Activated CD8-positive, alpha-beta T cell treated with anti-CD3 and anti-CD28 coated beads for 36 hours (primary cell): ENCODE measurements at places on chromosomes 16 and 17. TPM values are rescaled to one million over a fixed set of nuclear protein-coding genes. Genes with fewer than 3 reads are reported as not detected.

DNA sequence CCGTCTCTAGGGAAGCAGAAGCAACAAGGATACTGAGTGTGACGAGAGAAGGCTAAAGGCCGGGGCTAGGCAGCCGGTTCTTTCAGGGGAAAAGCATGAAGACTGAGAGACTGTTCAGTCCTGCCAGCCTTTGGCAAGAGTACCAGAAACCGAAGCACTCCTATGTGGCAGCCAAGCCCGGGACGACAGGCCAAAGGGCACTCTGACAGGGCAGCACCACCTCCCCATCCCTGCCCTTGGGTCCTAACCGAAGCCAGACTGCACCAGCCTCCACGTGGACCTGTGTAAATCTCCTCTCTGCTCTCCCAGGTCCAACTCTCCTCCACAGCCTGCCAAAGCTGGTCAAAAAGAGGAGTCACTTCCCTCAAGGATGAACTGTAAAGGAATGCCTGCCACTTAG is 23.5 kb upstream of the ALOX15 start:
- H3K4me1 ChIP-seq = no peaks in the 10 kb centered on the region
- H3K36me3 ChIP-seq = peaks cover 2% of the 10 kb centered on the region
- no peaks in the 10 kb centered on the region for H3K27me3 ChIP-seq
- no peak for DNase-seq

DNA sequence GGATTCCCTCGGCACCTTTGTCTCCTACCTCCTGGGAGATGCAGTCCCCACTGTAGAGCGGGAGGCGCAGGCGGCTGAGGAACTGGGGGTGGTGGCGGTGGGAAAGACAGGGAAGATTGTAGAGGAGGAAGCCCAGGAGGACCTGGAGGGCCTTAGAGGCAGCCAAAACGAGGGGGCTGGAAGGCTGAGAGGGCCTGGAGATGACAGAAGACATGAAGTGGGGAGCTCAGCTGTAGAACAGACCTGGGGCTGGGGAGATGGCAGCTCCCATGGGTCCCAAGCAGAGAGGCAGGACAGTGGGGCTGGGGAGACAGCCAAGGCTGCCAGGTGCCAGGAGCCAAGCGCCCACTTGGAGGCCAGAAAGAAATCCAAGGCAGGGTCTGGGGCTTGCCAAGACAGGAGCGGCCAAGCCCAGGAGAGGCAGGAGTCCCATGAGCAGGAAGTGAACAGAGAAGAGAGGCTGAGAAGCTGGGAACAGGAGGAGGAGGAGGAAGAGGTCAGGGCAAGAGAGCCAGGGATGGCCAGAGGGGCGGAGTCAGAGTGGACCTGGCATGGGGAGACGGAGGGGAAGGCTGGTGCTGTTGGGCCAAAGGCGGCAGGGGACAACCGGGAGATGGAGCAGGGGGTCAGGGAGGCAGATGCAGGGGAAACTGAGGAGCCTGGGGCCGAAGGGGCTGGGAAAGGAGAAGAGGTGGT is 803 bp downstream of the APOBR start:
- peak overlapping the region; percentile 99 for H3K27ac ChIP-seq
- no peaks in the 10 kb centered on the region for H3K27me3 ChIP-seq
- H3K4me3 ChIP-seq = peak overlapping the region; percentile 86
- peaks cover 50% of the 10 kb centered on the region for H3K4me1 ChIP-seq

GRCh38 chr17:43171586-43172487 is 823 bp downstream of the NBR1 start:
- H3K4me1 ChIP-seq = peaks cover 39% of the 10 kb centered on the region
- H3K4me3 ChIP-seq = no peak overlapping the region
- DNase-seq = peak; percentile 29
- peaks cover 15% of the 10 kb centered on the region for H3K36me3 ChIP-seq
- no peak overlapping the region for H3K27ac ChIP-seq
- H3K27me3 ChIP-seq = no peaks in the 10 kb centered on the region

Gene STAC2
- 0.56 TPM for total RNA-seq

Gene TMEM100
- total RNA-seq = not detected

DNA sequence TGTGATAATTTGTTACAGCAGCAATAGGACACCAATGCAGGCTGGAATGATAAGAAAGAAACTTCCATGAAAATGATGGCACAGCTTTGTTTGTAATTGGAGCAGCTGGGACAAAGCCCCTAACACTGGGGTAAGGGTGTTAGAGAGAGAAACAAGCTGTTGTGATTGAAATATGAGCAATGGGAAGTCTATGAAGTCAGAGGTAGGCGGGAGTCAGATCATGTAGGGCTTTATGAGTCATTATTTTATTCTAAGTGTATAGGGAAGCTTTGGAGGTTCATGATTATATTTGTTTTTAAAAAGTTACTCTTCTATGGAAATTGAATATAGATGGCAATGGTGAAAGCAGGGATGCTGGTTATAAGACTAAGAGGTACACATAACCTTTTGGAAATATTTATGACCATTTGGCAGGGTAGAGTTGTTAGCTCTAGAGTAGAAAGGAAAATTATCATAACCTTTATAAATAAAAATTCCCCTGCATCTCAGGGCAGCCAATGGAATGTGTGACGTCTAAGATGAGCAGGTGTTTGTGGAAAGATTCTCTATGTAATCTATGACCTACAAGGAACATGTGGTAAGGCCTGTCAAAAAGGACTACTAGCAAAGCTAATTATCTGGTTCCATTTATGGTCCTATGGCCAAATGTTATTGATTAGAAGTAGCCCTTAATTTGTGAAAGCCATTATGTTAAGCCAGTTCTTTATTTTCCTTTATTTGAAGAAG is 85.6 kb downstream of the KCNJ2 start:
- no peaks in the 10 kb centered on the region for H3K4me1 ChIP-seq
- H3K4me3 ChIP-seq = no peak overlapping the region
- no peak for DNase-seq
- H3K27me3 ChIP-seq = peaks cover 1% of the 10 kb centered on the region
- H3K27ac ChIP-seq = no peak overlapping the region

Gene ABCA8
- total RNA-seq = not detected

Gene ACSF3
- 45.9 TPM for total RNA-seq

DNA sequence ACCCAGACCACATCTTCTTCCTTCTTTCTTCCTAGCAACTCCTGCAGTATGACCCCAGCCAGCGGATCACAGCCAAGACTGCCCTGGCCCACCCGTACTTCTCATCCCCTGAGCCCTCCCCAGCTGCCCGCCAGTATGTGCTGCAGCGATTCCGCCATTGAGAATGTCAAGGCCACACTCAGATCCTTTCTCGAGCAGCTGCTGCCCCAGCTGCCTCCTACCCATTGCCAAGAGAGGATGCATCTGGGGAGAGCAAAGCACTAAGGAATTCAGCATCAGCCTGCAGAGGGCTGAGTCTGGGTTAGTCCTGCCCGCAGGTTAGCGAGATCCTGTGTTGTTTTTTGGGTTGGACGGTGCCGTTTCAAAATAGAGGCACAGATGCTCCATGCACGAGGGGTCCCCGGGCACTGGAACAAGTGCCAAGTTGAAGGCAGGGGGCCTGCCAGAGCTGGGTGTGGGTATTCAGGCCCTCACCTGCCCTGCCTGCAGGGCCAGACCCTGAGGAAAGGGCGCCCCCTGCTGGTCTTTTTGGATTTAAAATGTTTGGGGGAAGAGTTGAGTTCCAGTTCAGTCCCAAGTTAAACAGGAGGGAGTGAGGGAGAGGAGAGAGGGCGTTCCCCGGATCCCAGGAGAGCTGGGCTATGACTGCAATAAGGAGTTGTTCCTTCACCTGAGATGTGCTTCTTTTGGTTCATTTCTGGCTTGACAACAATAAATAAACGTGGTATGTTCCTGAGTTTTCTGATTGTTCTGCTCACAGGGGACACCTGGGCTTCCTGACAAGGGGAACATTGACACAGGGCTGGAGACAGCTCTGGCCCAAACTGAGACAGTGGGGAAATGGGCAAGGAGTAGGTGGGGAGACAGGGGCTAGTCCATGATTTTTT is 4.9 kb downstream of the CDK3 start:
- H3K36me3 ChIP-seq = no peaks in the 10 kb centered on the region
- H3K4me1 ChIP-seq = no peaks in the 10 kb centered on the region
- peak; percentile 89 for DNase-seq
- no peaks in the 10 kb centered on the region for H3K27me3 ChIP-seq
- H3K27ac ChIP-seq = no peak overlapping the region

Gene HP
- total RNA-seq = not detected

DNA sequence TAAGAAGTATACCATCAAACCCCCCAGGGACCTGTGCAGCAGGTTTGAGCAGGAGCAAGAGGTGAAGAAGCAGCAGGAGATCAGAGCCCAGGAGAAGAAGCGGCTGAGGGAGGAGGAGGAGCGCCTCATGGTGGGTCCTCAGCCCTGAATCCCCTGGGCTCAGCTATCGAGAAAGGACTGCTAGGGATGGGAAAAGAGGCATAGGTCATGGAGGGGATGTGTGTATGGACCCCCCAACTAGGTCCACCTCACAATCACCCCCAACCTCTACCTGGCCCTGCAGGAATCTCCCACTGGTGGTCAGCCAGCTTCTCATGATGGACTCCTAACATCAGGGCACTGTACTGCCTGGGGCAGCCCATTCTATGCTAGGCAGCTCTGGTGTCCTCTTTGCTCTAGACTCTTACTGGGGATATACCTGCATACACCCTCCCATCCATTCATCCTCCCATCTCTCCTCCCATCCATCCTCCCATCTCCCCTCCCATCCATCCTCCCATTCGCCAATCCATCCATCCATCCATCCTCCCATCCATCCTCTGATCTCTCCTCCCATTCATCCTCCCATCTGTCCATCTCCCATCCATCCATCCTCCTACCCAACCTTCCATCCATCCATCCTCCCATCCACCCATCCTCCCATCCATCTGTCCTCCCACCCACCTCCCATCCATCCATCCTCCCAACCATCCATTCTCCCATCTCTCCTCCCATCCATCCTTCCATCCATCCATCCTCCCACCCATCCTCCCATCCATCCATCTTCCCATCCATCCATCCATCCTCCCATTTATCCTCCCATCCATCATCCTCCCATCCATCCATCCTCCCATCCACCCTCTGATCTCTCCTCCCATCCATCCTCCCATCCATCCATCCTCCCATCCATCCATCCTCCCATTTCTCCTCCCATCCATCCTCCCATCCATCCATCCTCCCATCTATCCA is 10.6 kb downstream of the DRC7 start:
- peaks cover 4% of the 10 kb centered on the region for H3K4me1 ChIP-seq
- peaks cover 2% of the 10 kb centered on the region for H3K27me3 ChIP-seq
- H3K27ac ChIP-seq = no peak overlapping the region
- no peak overlapping the region for H3K4me3 ChIP-seq

DNA sequence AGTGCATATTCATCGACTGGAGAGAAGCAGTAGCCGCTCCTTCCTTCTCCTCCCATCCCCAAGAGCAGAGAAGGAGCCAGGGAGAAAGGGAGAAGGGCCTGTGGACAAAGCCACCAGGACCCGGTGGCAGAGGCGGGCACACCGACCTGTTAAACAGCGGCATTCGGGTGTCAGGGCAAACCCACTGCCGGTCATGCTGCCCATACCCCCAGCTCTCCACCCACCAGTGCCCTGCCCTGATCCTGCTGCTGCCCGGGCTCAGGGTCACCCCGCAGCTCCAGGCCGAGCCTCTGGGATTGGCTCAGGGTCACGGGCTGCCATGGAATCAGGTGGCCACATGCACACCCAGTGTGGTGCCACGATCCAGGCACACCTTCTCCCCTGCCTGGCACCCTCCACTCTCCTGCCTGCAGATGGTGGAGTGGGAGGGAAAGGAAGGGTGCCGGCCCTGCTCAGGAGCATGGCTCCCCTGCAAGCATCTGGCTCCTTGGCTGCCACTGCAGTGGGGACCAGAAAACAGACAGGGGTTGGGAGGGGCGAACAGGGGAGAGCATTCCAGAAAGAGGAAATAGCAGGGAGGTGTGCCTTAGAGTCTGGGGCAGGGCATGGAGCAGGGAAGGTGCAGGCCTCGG is 18.3 kb upstream of the RASD1 start:
- H3K27me3 ChIP-seq = no peaks in the 10 kb centered on the region
- no peak for DNase-seq
- no peak overlapping the region for H3K4me3 ChIP-seq
- H3K36me3 ChIP-seq = no peaks in the 10 kb centered on the region
- no peak overlapping the region for H3K27ac ChIP-seq

DNA sequence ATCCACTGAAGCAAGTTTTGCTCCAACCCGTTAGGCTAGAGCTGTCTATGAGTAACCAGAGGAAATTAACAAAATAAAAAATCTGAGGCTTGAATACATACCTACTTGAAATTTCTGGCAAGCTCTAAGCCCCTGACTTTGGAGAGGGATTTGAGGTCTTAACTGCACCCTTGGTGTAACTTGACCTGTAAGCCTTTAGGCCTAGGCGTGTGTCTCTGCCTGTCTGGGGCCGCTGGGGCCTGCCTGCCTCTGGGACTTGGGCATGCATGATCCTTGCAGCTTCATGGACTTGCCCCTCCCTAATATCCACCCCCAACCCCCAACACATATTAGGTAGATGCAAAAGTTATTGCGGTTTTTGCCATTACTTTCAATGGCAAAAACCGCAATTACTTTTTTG is 3.7 kb upstream of the CDC42EP4 start:
- H3K27ac ChIP-seq = no peak overlapping the region
- no peaks in the 10 kb centered on the region for H3K36me3 ChIP-seq
- no peak for DNase-seq
- H3K4me3 ChIP-seq = no peak overlapping the region

DNA sequence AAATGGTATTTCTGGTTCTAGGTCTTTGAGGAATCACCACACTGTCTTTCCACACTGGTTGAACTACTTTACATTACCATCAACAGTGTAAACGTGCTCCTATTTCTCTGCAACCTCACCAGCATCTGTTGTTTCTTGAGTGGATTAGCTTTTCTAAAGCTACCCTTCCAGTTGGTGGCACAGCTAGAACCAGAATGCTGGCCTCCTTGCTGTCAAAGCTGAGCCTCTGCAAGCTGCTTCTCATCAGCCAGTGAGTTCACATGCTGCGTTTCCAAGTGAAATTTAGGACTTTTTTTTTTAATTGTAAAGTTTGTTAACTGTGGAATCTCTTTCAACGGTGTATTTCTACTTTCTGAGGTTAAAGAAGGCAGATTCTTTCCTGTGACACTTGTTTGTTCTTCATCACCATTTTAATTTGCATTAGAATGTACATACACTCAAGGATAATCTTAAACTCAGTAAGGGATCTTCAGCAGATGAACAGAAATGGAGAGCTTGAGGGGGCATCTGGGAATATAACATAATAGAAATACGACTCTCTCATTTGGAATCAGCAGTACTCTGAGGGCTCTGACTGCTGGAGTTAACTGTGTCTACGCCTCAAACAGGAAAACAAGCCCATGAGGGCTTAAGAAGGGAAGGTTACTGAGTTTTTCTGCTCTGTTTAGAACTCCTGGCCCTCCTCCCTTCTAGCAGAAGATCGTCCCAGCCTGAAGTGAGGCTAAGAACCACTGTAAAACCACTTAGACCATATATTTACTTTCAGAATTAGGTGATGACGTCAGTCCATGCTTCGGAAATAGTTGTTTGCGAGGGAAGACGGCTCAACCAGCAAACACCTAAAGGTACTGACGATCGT is 148.4 kb upstream of the FAM20A start:
- no peak overlapping the region for H3K4me3 ChIP-seq
- no peak overlapping the region for H3K27ac ChIP-seq
- no peaks in the 10 kb centered on the region for H3K36me3 ChIP-seq
- no peak for DNase-seq

- H3K27ac ChIP-seq = no peak within 1 kb of the TSS
- H3K4me3 ChIP-seq = peak within 1 kb of the TSS; percentile 54
- H3K27me3 ChIP-seq = peaks cover 15% of the 10 kb centered on the region
- peaks cover 2% of the 10 kb centered on the region for H3K4me1 ChIP-seq
- DNase-seq = peak; percentile 53
Observed at GRCh38 chr16:1871974-1872635, at the start of gene MEIOB. MEIOB (minus strand) TSS chr16:1872164; CDS start chr16:1868175, 3,989 bp downstream.

GRCh38 chr16:82633964-82634600 is 7.3 kb downstream of the CDH13 start:
- H3K27ac ChIP-seq = no peak overlapping the region
- H3K4me3 ChIP-seq = no peak overlapping the region
- H3K4me1 ChIP-seq = peaks cover 9% of the 10 kb centered on the region
- H3K27me3 ChIP-seq = peaks cover 17% of the 10 kb centered on the region

GRCh38 chr17:79955167-79955549 is 80.5 kb downstream of the TBC1D16 start:
- peaks cover 7% of the 10 kb centered on the region for H3K4me1 ChIP-seq
- no peak overlapping the region for H3K4me3 ChIP-seq
- no peak overlapping the region for H3K27ac ChIP-seq
- H3K36me3 ChIP-seq = no peaks in the 10 kb centered on the region
